ENCODE measurements at places on chromosomes 7 and 10.

DNA sequence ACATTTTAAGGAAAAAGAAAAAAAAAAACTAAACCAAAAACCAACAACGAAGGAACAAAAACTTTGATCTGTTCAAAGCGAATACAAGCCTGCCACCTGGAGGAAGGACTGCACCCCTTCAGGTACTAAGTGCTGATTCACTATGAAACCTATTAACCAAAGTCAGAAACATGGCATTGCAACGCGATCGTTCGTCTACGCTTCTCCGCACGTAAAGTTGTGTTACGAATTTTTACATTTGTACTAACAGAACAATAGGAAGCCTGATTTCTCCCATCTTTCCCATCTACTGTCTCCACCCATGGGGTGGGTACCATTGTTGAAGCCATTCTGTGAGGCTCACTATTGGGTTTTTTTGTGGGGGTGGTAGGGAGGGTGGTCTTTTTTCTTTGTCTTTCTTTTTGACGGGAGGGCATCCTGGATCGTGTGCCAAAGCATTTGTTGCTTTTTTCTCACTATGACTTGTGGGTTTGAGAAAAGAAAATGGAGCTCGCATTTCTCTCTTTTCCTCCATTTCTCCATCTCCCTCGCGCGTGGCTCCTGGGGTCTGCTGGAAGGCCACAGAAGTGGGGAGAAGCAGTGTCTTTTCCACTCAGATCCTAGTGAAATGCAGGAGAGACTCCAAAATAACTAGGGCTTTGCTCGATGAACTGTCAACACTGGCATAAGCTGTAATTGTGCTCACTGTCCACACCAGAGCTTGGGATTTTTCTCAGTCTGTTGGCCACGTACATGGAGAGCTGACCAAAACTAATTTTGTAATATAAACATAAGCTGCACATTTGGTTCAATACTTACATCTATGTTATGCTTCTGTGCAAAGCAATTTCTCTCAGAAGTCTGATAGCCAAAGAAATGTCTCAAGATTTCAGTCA, 100.9 kb upstream of the YAE1 start:
- DNase-seq: peak; percentile 71

DNA sequence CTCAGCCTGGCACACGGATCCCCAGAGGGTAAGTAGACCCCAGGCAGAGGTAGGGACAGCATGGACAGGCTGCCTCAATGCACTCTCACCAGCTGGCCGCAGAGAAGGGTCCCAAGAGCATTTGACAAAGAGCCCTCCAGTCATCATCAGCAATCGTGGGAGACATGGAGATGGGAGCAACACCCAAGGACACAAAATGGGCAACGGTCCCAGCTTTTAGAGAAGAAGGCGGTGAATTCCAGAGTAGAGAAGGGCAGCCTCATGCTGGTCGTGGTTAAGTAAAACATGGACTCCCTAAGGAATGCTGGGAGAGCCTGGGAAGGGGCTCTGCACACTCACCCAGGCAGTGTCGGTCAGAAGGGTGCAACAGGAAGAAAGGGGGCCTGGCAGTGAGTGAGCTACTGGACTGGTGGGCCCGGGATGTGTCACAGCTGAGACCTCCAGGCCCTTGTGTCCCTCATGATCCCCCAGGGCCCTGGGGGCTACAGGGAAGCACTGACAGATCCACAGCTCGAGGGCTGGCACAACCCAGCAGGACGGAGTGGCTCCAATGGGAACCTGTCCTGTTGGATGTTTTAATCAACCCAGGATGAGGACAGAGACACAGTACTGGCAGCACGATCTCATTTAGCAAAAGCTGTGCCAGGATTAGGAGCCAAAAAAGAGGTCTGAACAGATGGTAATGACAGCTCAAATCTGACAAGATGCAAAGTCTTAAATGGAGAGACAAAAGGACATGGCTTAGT, 147.1 kb downstream of the NEURL1 start:
- DNase-seq: no peak

- no peak for DNase-seq
Measured at GRCh38 chr7:149175150-149175549, 20.2 kb upstream of the ZNF282 start.

GRCh38 chr10:12937527-12937926, 64.0 kb downstream of the CCDC3 start:
- no peak for DNase-seq

- no peak for DNase-seq
Measured at GRCh38 chr10:78041170-78042057, 7.8 kb downstream of the RPS24 start.

- DNase-seq: no peak
Measured at GRCh38 chr7:285731-286130, 4.2 kb upstream of the FOXL3 start.

- DNase-seq: no peak
Measured at GRCh38 chr10:92688927-92689662, 660 bp upstream of the HHEX start.

- DNase-seq: no peak
Measured at GRCh38 chr7:29990931-29991330, 1.3 kb upstream of the SCRN1 start.

All from NCI-H2081 (cell line).